ENCODE measurements at places on chromosomes 2 and 18. TPM values are rescaled to one million over a fixed set of nuclear protein-coding genes. Genes with fewer than 3 reads are reported as not detected.

The RUFY4 gene
- not detected for total RNA-seq

The PKP4 gene
- total RNA-seq: 29.0 TPM

The DNAH7 gene
- total RNA-seq: 0.76 TPM

The PLEKHH2 gene
- total RNA-seq: 0.75 TPM

The NYAP2 gene
- total RNA-seq: not detected

The SKOR2 gene
- total RNA-seq: not detected

The ADD2 gene
- 22.0 TPM for total RNA-seq

The C2orf81 gene
- 2.8 TPM for total RNA-seq

The CEP68 gene
- total RNA-seq: 9.5 TPM

The UPP2 gene
- not detected for total RNA-seq

The REG1A gene
- not detected for total RNA-seq

The ACYP2 gene
- 8.0 TPM for total RNA-seq

The LAMA3 gene
- total RNA-seq: 39.0 TPM

The ZNF521 gene
- not detected for total RNA-seq

The SCN1A gene
- not detected for total RNA-seq

The HAT1 gene
- 70.3 TPM for total RNA-seq

The TUBA4B gene
- 0.56 TPM for total RNA-seq

The ESPNL gene
- 0.13 TPM for total RNA-seq

The ZBTB14 gene
- total RNA-seq: 7.4 TPM

The PLGLB2 gene
- total RNA-seq: not detected

The SEMA4F gene
- total RNA-seq: 9.1 TPM

The CELF4 gene
- not detected for total RNA-seq

The BCL11A gene
- 0.06 TPM for total RNA-seq

The MYO3B gene
- not detected for total RNA-seq

The C2orf78 gene
- not detected for total RNA-seq

The TEKT4 gene
- total RNA-seq: not detected

The RNU2-63P gene
- not detected for total RNA-seq

The KLHL30 gene
- 0.06 TPM for total RNA-seq

The ARHGAP28 gene
- total RNA-seq: not detected

The APCDD1 gene
- not detected for total RNA-seq

The ZEB2 gene
- 4.6 TPM for total RNA-seq

The KCNK3 gene
- 1.5 TPM for total RNA-seq

The POU3F3 gene
- 0.05 TPM for total RNA-seq

The XIRP2 gene
- total RNA-seq: not detected

The ANTXR1 gene
- 112 TPM for total RNA-seq

The SERPINB12 gene
- total RNA-seq: not detected

The ASPRV1 gene
- 0.37 TPM for total RNA-seq

The BOLL gene
- not detected for total RNA-seq

The DNAJC5G gene
- not detected for total RNA-seq

The BMP10 gene
- not detected for total RNA-seq

The TWIST2 gene
- total RNA-seq: 18.6 TPM
